Mesothelial cell of epicardium (in vitro differentiated cells): ENCODE measurements at places on chromosomes 6 and 20. TPM values are rescaled to one million over a fixed set of nuclear protein-coding genes. Genes with fewer than 3 reads are reported as not detected.

GRCh38 chr20:3093861-3094361 is 9.4 kb upstream of the AVP start:
- no peak for DNase-seq

- DNase-seq: no peak
Observed at GRCh38 chr20:30812739-30813411, 444.6 kb upstream of the DEFB115 start.

DNA sequence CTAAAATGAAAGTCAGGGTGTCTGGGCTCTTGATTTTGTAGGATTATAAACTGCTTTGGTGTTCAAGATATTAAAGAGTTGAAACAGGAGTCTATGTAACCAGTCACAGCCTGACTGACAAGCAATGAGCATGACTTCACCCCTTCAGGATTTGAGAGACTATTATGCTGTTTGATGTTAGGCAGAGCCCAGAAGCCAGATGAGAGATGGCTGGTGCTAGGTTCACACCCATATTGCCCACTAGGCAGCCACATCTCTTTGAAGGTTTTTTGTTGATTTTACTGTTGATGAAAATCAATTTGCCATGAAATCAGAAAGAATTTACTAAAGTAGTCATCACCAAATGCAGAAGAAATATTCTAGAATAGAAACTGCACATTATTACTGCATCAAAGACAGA is 243.6 kb downstream of the KHDRBS2 start:
- no peak for DNase-seq

DNA sequence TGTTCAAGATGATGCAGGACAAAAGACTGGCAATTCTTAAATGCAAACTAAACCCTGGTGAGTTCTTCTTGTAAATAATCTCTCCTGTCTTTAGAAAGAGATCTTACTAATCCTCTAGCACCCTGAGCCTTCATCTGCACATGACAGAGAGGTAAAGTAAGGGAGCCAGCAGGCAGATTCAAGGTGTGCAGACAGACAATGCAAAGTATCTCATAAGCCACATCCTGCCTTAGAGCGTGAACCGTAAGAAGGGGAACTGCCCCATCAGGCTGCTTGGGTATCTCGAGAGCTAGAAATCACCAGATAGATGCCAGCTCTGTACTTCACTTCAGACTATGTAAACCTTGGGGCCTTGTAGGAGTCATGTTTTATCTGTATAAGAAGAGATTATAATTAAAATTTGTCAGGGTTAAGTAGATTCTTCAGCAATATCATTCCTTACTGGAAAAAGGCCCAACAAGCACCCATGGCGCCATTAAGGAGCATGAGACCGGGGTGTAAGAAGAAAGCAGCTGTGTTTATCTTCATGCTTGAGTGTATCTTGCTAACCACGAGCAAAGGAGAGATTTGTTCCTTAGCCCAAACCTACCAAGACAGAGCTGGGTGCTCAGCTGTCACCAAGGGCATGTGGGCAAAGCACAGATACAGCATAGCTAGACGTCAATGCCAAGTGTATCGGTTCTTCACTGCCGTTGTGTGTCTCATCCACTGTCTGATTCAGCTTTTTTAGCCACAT is 24.4 kb downstream of the CNR1 start:
- DNase-seq: no peak

DNA sequence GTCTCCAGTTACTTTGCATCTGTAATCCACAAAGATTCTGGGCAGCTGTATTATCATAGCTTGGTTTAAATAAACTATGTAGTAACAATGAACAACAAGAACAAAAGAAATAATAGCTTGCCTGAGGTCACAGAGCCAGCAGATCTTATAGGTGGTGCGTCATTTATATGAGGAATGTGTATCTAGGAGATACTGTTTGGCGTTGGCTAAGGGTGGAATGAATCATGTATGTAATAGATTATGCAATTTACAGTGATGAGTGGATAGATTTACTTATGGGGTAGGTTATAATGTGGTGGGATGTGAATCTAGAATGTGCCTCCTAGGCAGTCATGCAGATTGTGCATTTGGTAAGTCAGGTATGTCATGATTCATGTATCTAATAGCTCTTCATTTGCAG is 42.8 kb downstream of the HNF4A start:
- no peak for DNase-seq

DNA sequence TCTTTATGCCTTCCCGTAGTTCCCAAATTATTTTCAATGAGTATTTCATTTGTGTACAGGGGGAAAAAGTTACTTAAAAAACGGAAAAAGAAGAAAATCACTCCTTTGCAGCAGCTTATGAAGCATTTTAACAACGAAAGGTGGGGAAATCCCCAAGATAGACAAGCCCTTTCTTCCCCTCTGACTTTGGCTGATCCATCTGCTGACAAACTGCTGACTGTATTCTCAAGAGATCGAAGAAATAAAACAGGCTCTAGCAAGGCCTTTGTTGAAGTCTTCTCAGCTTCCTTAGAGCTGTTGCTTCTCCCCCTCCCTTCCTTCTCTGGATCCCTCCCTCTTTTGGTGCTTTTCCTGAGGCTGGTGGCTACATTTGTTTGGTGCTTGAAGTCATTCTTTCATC is 325.2 kb downstream of the NRN1 start:
- no peak for DNase-seq

DNA sequence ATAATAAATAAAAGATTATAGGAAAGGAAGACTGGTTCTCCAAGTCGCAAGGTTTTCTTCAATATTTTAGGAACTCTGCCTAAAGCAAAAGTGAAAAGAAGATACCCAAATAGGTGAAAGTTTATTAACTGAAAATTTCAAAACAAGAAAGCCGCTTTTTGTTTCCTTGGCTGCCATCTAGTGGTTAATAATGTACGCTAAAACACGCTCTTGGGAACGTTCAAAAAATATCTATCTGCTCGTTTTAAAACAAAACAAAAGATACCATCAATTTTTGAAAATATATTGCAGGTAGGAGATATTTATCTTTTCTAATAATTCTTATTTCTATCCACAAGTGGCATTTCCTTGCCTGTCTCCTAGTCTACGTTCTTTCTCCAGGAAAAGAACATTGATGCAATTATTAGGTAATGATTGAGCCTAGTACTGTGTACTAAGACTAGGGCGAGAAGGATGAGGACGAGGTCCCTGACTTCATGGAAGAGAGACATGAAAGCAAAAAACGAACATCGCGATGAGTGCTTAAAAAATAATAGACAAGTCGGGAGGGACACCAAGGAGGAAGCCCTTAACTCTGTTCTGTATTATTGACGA is 97.2 kb downstream of the SPTLC3 start:
- DNase-seq: no peak

GRCh38 chr6:46210294-46210693 is 39.5 kb upstream of the ENPP5 start:
- no peak for DNase-seq

- no peak for DNase-seq
Observed at GRCh38 chr6:89952686-89953085, 58.4 kb downstream of the GJA10 start.

GRCh38 chr6:123640567-123641187 is 3.9 kb upstream of the TRDN start:
- DNase-seq: no peak

DNA sequence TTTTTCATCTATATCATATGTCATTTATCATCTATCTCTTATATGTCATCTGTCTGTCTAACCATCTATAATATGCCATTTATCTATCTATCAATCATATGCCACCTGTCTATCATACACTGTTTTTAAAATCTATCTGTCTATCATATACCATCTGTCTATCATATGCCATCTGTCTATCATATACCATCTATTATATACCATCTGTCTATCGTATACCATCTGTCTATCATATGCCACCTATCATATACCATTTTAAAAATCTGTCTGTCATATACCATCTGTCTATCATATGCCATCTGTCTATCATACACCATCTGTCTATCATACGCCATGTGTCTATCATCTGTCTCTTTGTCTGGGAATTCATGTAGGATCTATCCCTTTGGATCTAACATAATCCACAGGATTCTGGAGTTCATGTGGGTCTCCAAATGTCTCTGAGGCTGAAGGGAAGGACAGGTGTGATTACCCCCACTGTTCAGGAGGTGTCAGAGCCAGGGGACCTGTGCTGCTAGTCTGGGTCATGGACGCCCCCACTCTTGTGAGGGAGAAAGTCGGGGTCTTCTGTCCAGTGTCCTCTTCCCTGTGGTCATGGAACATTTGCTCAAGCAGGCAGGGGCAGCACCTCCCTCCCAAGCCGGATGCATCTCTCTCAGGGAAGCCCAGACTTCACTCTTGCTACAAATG is 36.9 kb upstream of the FRMD1 start:
- DNase-seq: no peak

DNA sequence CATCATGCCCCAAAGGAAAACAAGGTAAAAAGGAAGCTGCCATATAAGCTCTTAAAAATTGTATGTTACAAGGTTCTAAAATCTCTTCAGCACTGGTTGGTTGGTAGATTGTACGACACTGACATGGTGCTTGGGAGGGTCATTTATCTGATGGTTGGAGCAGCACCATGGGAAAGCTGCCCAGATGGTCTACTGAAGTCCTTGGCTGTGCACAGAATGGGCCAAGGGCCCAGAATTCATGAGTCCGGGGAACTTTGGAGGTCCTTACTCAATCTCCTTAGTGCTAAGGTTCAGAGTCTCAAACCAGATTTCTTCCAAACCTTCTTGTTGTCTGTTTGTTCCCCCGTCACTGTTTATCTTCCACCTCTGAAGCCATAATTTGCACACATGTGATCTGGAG is 314.4 kb downstream of the ESR1 start:
- DNase-seq: no peak

DNA sequence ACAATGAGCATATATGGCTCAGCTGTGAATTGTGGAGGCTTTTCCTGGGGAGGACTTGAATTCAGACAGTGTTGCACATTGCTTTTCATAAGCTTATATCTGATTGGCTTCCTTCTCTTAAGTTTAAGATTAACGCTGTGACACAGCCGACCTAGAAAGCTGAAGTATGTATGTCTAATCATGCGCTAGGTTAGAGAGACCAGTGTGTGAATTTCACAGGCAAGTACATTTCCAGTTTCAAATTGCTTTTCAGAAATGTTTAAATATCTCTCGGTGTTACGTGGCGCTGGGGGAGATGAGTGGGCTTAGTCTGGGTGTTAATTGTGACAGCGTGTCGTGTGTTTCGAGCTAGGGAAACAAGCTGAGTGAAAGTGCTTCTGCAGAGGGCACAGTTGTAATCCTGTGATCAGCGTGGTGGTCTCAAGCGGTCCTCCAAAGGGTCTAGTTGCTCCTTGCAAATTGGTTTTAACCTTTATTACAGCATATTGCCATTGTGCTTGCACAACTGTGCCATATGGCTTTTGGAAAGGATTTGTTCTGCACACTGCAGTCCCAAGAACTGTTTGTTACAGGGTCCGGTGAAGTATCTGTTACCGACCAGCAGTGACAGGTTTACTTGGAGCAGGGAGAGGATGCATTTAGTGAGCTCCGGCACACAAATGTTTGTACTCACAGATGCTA is 166.6 kb downstream of the SASH1 start:
- DNase-seq: no peak

GRCh38 chr6:3045369-3045768 is 22.9 kb upstream of the RIPK1 start:
- no peak for DNase-seq

DNA sequence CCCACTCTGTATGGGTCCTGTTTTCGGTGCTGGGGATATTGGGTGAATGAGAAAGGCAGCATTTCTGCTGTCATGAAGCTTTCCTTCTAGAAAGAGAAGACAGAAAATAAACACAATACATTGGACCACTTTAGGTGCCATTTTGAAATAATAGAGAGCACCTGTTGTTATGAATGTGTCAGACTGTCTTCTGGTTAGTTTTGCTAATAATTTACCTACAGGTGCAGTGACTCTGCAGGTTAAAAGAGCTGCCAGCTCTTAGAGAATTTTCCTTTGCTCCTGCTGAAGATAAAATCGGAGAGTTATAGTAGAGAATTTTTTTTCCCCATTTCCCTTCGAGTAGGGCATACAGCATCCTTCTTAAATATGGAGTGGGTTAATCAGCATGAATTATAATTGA is 21.9 kb upstream of the GCLC start:
- DNase-seq: no peak

DNA sequence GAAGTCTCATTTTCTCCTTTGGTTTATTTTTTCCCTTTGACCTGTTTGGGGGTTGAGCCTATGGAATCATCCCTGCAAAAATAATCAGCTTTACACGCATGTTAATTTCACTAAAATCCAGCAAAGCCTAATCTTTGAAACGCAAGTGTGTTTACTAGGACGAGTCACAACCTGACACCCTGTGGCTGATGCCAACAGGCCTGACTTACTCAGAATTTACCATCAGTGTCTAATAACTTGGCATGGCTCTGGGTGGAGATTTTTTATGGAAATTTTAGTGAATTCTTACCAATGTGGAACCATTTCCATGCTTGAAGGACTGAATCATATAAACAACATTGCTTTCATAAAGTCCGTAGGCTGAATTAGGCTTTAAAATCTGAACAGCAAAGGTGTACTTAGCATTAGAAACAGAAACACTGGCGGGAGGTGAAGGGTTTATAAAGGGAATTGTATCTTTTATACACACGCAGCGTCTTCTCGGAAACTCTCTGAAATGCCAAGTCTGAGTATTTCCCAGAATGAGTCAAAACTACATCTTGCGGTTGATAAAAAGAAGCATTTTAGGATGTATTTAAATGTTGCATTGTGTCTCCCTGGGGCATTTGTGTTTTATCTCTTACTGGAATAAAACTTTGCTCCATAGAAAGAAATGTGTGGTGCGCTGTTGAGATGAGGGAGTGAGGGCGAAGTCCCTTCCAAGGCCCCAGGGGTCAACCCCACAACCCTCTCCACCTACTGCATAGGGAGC is 81.2 kb downstream of the DACT2 start:
- DNase-seq: no peak

GRCh38 chr6:122438975-122439374 is 32.6 kb downstream of the SERINC1 start:
- DNase-seq: no peak

DNA sequence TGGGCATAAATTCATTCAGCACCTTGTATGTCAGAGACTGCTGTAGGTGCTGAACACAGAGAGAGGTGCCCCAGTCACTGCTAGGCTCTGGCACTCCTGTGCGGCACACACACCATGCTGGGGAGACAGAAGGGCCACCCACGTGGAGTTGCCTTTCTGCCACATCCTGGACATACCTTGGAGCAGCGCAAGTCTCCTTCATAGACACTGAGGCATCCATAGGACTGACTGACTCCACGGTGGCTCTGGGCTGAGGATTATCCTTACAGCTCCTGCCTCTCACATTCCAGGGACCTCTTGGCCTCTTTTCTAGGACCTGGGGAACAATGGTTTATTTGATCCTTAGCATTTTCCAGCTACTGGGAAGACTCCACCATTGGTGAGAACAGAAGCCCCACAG is 26.0 kb upstream of the SLC22A23 start:
- DNase-seq: no peak

GRCh38 chr6:142300758-142301650 is 803 bp upstream of the ADGRG6 start:
- DNase-seq: no peak

GRCh38 chr20:1373614-1374013 is 19.2 kb downstream of the FKBP1A start:
- DNase-seq: no peak

GRCh38 chr20:14790190-14790589 is 452.8 kb upstream of the FLRT3 start:
- no peak for DNase-seq

GRCh38 chr6:34146801-34147592 is 1.1 kb upstream of the GRM4 start:
- DNase-seq: no peak

GRCh38 chr20:4090756-4091489 is 75.6 kb upstream of the RNF24 start:
- no peak for DNase-seq

Gene CST5
- not detected in 3 replicates for total RNA-seq

Gene TTK
- 12.0 to 13.5 TPM (median 12.1 TPM) in 3 replicates for total RNA-seq

Gene SLX4IP
- 10.3 to 11.2 TPM (median 10.4 TPM) in 3 replicates for total RNA-seq
